GM12865 (cell line): ENCODE measurements at places on chromosomes 1 and 21.
A peak's percentile ranks its signal among the peaks of the same experiment; 100 is the strongest.

DNA sequence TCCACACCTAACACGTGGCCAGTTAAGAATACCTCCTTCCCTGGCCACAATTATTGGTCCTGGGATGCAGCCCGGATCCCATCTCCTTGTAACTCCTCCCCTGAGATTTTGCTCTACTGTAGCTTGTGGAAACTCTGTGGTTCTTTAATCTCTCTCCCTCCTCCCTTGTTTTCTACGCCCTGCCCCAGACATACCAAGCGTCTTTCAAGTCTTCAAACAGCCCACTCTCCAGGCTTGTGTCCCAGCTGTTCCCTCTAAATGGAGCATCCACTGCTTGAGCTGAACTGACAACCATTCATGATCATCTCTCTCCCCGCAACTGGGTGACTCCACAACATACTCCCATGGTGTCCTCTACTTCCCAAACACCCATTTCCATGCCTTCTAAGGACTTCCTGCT, 111.6 kb downstream of the SIPA1L2 start:
- DNase-seq: no peak

DNA sequence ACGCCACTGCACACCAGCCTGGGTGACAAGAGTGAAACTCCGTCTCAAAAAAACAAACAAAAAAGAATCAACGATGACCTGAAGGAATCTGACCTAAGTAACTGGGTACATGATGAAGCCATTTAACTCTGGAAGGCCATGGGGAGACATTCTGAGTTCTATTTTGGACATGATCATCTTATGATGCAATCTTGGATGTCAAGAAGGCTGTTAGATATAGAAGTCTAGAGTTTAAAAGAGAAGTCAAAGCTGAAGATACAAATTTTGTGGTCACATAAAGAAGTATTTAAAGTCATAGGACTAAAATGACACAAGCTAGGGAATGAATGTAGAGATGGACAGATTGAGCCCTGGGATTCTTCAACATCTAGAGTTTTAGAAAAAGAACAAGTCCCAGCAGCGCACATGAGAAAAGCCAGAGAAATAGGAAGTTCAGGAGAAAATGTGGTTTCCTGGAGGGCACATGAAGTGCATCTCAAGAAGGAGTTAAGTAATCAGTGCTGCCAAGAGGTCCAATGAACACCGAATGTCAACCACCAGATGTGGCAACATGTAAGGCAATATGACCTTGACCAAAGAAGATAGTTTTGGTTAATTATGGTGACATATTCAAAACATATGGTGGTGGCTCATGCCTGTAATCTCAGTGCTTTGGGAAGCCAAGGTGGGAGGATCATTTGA, 26.8 kb downstream of the ELK4 start:
- DNase-seq: no peak

DNA sequence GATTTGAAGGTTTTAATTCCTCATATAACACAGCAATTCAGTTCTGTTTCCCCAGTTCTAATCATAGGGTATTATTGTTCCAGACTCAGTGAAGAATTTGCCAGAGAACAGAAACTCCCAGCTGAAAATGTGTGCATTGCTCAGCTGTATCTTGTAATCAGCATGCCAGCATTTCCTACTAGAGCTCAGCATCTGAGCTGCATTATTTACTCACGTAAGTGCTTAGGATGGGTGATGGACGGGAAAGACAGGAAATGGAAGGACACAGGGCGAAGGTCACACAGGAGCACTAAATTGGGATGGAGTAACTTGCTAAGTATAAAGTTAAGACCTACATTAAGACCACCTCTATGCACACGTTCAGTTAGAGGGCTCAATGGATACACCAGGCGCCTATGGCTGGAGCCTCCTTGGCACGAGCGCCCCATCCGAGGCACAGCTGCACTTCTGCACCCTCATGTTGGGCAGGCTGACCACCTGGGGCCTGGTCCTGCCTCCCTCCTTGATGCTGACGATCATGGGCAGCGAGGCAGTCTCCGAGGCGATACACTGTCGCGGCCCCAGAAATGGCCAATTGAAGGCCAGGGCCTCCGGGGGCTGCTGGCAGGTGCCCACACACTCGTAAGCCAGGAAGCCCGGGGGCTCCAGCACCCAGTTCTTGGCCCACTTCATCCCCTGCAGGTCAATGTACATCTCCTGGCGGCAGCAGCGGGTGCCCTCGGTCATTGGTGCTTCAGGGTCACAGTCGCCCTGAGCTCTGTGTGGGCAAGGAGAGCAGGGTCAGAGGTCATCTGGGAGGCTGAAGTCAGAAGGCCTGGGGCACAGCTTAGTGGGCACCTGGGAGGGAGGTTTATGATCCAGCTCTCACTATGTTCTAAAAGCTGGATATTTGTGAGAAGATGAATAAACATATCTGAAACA, 3.7 kb downstream of the LEFTY2 start:
- DNase-seq: no peak

DNA sequence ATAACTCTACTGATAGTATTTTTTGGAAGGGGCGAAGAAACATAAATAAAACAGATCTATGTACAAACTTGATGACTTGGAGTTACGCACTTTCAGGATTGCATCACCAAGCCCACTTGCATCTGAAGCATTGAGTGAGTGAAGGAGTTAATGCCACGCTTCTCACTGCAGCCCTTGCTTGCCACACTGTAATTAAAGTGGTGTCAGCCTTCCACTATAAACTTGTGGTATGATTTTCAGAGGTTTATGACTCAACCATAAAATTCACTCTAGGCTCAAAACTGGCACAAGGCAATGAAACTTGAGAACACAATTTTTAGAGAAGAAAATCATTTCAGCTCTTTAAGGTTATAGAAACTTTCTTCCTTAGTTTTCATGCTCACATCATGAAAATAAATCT, 93.9 kb upstream of the PRMT6 start:
- DNase-seq: no peak

DNA sequence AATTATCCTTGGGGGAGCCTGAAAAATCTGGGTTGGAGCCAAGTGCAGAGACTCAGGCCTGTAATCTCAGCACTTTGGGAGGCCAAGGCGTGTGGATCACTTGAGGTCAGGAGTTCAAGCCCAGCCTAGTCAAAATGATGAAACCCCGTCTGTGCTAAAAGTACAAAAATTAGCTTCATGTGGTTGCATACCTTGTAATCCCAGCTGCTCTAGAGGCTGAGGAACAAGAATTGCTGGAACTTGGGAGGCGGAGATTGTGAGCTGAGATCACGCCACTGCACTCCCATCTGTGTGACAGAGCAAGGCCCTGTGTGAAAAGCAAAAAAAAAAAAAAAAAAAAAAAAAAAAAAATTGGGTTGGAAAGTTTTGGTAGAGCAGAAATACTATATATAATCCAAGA, 1563.6 kb upstream of the PRMT6 start:
- no peak for DNase-seq

GRCh38 chr1:202805886-202806844, 2.1 kb downstream of the KDM5B start:
- DNase-seq: no peak

DNA sequence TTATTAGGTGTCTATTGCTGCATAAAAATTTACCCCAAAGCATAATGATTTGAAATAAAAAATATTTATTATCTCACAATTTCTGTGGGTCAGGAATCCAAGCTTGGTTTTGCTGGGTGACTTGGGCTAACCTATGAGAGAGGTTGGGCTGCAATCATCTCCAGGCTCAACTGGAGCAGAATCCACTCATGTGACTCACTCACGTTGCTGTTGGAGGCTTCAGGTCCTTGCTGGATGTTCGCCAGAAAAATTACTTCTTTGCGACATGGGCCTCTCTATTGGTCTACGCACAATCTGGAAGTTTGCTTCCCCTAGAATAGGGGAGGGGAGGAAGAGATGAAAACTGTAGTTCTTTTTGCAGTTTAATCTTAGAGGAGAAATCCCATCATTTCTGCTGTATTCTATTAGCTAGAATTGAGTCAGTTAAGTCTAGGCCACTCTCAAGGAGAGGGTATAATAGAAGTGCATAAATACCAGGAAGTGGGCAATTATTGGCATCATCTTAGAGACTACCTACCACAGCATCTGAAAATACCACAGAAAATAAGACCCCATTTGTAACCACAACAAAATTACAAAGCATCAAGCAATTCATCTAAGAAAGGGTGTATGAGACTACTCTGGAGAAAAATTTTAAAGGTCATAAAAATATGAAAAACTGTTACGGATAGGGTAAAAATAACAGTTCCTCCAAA, 5.7 kb upstream of the FASLG start:
- DNase-seq: no peak

- DNase-seq: no peak
These were observed 24.7 kb downstream of the RNF2 start for GRCh38 chr1:185070051-185070450.

GRCh38 chr21:42040411-42041180, 30.4 kb upstream of the ZBTB21 start:
- DNase-seq: no peak

DNA sequence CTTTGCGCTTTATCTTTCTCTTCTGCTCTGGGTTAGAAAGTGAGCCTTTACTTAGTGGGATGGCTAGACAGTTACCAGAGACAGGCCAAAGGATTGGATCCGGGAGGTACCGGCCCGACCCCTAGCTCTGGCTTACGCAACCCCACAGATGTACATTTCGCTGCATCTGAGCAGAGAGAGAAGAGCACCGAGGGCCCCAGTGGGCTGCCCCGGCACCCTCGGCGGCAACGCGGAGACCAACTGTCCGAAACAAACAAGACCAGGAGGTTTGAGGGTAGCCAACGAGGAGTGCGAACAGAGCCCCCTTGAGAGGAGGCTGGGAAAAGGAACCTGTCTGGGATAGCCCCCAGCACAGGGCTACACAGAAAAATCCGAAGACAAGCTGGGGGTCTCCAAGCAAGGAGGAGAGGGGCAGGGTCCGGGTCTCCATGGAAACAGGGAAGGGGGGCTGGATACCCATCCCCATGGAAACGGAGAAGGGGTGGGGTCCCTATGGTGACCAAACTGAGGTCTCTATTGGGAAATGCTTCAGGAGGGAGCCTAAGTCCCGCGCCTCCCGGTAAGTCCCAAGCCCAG, 373 bp downstream of the MTF1 start:
- DNase-seq: no peak

DNA sequence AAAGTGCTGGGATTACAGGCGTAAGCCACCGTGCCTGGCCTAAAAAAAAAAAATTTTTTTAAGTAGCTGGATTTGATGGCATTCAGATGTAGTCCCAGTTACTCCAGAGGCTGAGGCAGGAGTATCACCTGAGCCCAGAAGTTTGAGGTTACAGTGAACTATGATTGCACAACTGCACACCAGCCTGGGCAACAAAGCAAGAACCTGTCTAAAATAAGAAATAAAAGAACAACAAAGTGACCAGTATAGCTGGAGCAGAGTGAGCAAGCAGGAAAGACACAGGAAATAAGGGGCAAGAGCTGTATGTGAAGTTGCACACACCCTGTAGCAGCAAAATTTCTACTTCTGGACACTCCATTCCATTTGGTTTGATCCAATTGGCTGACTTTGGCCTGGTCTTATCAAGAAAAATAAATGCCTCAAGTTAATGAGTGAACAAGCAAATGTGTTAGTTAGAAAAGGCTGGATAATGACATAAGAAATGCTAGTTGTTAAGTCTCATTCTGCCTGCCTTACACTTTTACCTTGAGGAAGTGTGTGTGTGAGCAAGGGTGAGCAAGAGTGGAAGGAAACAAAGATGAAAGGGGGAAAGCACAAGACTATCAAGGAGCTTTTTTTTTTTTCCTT, 7.9 kb downstream of the ATP5IF1 start:
- DNase-seq: no peak

DNA sequence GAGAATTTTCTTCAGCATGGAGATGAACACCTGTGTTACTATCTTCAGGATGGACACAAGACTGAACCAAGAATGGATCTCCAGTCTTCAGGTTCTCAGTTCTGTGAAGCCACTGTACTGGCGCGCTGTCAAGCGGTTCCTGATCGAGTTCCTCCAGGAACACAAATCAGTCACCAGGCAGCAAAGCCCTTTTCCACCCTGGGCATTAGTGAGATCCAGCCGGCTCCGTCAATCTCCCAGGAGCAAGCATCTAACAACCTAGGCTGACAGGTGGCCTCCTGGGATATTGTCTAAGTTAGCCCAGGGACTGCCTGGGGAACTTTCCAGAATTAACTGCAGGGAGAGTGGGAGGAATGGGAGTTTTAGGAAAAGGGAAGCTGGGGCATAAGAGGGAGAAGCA, 9.7 kb upstream of the IGFN1 start:
- no peak for DNase-seq

- no peak for DNase-seq
These were observed 433 bp upstream of the KAZN start for GRCh38 chr1:14598007-14598497.

GRCh38 chr1:29372108-29372507, 135.8 kb downstream of the PTPRU start:
- DNase-seq: no peak

DNA sequence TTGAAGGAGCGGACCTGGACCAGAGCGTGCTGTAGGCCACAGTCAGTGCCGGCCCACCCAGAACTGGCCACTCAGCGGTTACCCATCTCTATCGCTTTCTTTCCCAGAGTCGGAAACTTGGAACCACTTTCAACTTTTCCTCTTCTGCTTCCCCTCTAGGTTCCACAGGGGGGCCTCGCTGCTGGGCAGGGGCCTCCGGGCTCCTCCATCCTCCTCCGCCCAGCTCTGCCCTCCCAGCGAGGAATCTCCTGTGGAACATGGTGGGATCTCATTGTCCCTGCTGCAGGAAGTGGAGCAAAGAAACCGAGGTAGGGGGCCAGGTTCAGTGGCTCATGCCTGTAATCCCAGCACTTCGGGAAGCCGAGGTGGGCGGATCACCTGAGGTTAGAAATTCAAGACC, 139.2 kb downstream of the ETS2 start:
- DNase-seq: no peak

DNA sequence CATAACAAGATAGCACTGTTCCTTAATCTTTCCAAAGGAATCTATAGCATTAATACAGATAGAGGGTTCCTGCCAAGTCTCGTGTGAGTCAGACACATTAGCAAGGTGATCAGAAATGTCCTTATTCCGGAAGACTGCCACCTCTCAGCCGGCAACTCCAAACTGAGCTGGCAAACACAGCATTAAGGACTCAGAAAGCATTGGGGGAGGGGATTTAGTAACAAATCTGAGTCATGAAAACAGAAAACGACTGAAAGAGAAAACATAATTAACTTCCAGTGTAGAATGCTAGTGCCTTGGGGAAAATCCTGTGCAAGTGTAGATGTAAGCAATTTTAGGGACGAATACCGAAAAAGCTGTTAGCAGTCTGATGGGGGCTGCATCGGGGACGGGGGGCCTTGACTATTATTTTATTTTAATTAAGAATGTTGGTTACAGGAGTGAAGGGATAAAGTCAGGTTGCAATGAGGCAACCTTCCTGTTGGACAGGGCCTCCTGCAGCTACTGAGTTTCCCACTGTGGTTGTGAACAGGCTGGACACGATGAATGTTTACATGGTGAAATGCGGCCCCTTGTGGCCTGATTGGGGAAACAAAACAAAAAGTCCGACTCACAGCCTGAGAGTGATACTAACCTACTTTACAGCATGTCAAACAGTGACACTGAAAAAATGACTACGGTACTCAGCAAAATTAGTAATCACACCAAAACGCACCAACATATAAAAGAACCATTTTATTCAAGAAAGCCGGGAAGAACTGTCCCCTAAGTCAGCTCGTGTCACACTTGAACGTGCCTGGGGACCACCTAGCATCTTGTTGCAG, 20.7 kb downstream of the MIS18A start:
- peak; percentile 80 for DNase-seq

- no peak for DNase-seq
These were observed 59.4 kb downstream of the NRIP1 start for GRCh38 chr21:15005391-15005790.

- DNase-seq: no peak
These were observed 12.7 kb upstream of the CDK11B start for GRCh38 chr1:1671365-1672119.
